Pulmonary artery endothelial cell (primary cell): ENCODE measurements at places on chromosomes 5 and 9. TPM values are rescaled to one million over a fixed set of nuclear protein-coding genes. Genes with fewer than 3 reads are reported as not detected.

DNA sequence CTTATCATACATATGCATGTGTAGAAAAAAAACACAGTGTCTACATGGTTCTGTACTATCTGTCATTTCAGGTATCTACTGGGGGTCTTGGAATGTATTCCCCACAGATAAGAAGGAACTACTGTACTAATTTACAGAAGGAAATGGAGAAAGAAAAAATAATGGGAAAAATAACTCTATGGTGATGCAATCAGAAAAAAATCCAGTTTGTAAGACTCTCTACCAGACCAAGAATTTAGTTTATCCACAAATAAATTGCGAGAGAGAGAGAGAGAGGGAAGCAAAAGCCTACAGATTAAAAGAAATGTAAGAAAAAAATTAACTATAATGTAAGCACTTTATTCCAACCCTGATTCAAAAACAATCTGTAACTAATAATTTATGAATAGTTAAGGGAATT is 708.6 kb upstream of the ZNF608 start:
- DNase-seq: no peak

DNA sequence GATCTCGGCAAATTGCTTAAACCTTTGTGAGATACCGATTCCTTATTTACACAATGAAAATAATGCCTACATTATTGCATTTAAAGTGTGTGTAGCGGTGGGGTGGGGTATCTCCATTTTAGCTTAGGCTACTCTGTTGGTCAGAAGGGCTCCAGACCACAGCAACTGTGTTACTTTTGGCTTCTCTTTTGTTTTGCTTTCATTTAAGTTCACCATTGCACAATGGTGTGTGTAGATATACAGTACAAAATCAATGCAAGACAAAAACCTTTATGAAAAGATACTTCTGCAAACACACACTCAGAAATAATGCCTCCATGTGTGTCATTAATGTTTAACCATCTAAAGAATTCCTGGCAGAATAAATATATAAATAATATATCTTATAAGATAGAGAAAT is 279.4 kb downstream of the FBXL17 start:
- DNase-seq: no peak

DNA sequence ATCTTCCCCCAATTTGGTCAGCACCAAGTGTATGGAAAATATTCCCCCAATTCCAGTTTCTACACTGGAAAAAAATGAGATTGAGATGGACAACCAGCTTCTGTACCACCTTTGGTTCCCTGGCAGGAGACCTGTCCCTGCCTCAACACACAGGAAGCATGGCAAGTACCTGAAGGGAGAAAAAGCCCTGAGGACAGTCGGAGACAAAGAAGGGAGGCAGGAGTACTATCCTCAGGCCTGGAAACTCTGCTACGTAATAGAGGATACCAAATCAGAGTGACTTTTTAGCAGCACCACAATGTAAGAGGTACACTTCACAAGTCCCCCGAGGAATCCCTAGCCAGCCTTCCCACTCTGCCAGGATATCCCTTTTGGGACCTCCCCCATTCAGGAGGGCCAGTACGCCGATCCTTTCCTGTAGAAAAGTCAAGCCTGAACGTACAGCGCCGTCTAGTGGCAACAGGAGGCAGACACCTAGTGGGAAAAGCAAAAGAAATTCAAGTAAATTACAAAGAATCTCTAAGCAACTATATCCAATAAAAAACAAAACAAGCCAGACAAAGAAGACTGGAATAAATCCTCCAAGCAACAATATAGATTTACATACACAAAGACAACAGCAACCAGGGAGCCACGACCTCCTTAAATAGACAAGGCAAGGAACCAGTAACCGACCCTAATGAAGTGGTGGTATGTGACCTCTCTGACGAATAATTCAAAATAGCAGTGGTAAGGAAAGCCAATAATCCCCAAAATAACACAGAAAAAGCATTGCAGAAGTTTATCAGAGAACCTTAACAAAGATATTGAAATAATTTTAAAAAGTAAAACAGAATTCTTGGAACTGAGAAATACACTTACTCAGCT is 63.3 kb upstream of the SLCO6A1 start:
- DNase-seq: no peak

DNA sequence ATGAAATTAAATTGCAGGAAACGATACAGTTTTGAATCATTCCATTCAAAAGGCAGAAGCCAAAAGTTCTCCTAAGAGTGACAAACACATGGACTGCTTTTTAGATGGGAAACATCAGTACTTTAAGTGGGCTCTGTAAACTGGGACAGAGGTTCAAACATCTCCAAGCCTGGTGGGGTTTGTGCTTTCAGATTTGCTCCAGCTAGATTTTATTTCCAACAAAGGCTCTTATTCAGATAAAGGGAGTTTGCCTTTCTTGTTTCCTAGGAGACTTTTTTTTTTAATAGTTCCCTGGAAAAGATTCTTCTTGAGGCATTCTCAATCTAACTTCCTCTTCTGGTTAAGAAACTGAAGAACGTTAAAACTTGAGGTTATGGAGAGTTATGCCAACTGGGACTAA is 277.6 kb downstream of the TMEM38B start:
- DNase-seq: no peak

GRCh38 chr5:80503641-80504040 is 15.7 kb downstream of the FAM151B start:
- no peak for DNase-seq

Gene C5orf58
- total RNA-seq: not detected in 2 replicates

Gene TLE1
- total RNA-seq: 42.4 and 54.5 TPM in 2 replicates

Gene CTXN3
- total RNA-seq: not detected in 2 replicates

Gene EMB
- not detected in 2 replicates for total RNA-seq
